Placental epithelial cell (primary cell): ENCODE measurements at places on chromosomes 3 and 15. TPM values are rescaled to one million over a fixed set of nuclear protein-coding genes. Genes with fewer than 3 reads are reported as not detected.

The PYGO1 gene
- total RNA-seq, result 15.4 and 23.9 TPM in 2 replicates

The ZIC1 gene
- 0.43 TPM in 1 of 2 replicates, not detected in the other for total RNA-seq

The DUOXA2 gene
- total RNA-seq, result not detected in 2 replicates

The ARF4 gene
- 218 and 395 TPM in 2 replicates for total RNA-seq

The C15orf40 gene
- total RNA-seq, result 8.6 and 15.6 TPM in 2 replicates

The SLC6A20 gene
- total RNA-seq, result not detected in 2 replicates

The GASK1A gene
- total RNA-seq, result 23.2 and 24.3 TPM in 2 replicates

The HRG gene
- total RNA-seq, result not detected in 2 replicates

The CFAP100 gene
- total RNA-seq, result not detected in 2 replicates

The FBXL2 gene
- total RNA-seq, result 18.9 and 21.6 TPM in 2 replicates

The EIF4G1 gene
- 280 and 405 TPM in 2 replicates for total RNA-seq

The DPPA2 gene
- not detected in 2 replicates for total RNA-seq

The THSD4 gene
- 44.8 and 67.5 TPM in 2 replicates for total RNA-seq

The IL17RE gene
- 44.7 and 50.6 TPM in 2 replicates for total RNA-seq

The CELF6 gene
- 0.11 and 0.79 TPM in 2 replicates for total RNA-seq

The SLC2A2 gene
- total RNA-seq, result 0.11 TPM in 1 of 2 replicates, not detected in the other

The CHL1 gene
- total RNA-seq, result not detected in 2 replicates

The MAP2K5 gene
- 5.1 and 12.6 TPM in 2 replicates for total RNA-seq

The ZNF501 gene
- 4.2 and 13.7 TPM in 2 replicates for total RNA-seq

The CPLX3 gene
- total RNA-seq, result not detected in 2 replicates

The ST3GAL6 gene
- total RNA-seq, result 6.3 and 8.8 TPM in 2 replicates

The CCR8 gene
- total RNA-seq, result not detected in 2 replicates

The HIGD2B gene
- 0.39 TPM in 1 of 2 replicates, not detected in the other for total RNA-seq

The C2CD4B gene
- not detected in 2 replicates for total RNA-seq

The FXR1 gene
- total RNA-seq, result 119 and 157 TPM in 2 replicates

The TGM4 gene
- 7.3 and 16.5 TPM in 2 replicates for total RNA-seq

The PLA2G4E gene
- not detected in 2 replicates for total RNA-seq

The GNAT1 gene
- total RNA-seq, result not detected in 2 replicates

The PLCH1 gene
- not detected in 2 replicates for total RNA-seq

The SLC38A3 gene
- total RNA-seq, result not detected in 2 replicates

The GABRR3 gene
- not detected in 2 replicates for total RNA-seq

The PLA2G4B gene
- 0.33 and 2.0 TPM in 2 replicates for total RNA-seq

The LMAN1L gene
- 0.11 TPM in 1 of 2 replicates, not detected in the other for total RNA-seq

The OXTR gene
- 5.5 and 81.4 TPM in 2 replicates for total RNA-seq

The TGFBR2 gene
- 61.6 and 68.2 TPM in 2 replicates for total RNA-seq

The APH1B gene
- total RNA-seq, result 10.2 and 16.9 TPM in 2 replicates

The PSTPIP1 gene
- 0.39 and 0.76 TPM in 2 replicates for total RNA-seq

The C3orf85 gene
- total RNA-seq, result not detected in 2 replicates

The SAXO2 gene
- 0.39 and 6.6 TPM in 2 replicates for total RNA-seq

The ACP3 gene
- 0.39 TPM in 1 of 2 replicates, not detected in the other for total RNA-seq

The ADIPOQ gene
- total RNA-seq, result not detected in 2 replicates

The LMOD3 gene
- total RNA-seq, result under 0.01 TPM in 1 of 2 replicates, not detected in the other

The FGF7 gene
- 0.54 and 0.79 TPM in 2 replicates for total RNA-seq
